ENCODE measurements at places on chromosomes 12 and 14.

GRCh38 chr14:101808894-101809670 is 47.6 kb downstream of the PPP2R5C start:
- no peak for DNase-seq

- no peak for DNase-seq
Observed at GRCh38 chr12:3055704-3056467, 21.3 kb upstream of the TSPAN9 start.

DNA sequence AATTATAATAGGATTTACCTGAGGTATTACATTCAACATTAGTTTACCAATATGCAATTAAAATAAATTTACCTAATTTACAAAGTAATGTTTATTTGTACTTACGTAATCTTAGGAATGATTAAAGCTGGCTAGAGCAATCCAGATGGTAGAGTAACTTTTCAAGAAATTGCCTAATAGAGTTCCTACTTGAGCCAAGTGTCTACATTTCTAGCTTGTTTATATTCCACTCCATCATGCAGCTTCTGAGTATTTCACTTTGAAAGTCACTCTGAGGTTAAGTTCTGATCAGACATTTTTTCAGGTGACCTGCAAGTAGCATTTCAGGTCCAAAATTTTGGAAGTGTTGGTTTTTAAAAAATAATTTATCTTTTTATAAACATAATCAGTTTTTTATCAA is 1080.7 kb downstream of the TRHDE start:
- DNase-seq: no peak

DNA sequence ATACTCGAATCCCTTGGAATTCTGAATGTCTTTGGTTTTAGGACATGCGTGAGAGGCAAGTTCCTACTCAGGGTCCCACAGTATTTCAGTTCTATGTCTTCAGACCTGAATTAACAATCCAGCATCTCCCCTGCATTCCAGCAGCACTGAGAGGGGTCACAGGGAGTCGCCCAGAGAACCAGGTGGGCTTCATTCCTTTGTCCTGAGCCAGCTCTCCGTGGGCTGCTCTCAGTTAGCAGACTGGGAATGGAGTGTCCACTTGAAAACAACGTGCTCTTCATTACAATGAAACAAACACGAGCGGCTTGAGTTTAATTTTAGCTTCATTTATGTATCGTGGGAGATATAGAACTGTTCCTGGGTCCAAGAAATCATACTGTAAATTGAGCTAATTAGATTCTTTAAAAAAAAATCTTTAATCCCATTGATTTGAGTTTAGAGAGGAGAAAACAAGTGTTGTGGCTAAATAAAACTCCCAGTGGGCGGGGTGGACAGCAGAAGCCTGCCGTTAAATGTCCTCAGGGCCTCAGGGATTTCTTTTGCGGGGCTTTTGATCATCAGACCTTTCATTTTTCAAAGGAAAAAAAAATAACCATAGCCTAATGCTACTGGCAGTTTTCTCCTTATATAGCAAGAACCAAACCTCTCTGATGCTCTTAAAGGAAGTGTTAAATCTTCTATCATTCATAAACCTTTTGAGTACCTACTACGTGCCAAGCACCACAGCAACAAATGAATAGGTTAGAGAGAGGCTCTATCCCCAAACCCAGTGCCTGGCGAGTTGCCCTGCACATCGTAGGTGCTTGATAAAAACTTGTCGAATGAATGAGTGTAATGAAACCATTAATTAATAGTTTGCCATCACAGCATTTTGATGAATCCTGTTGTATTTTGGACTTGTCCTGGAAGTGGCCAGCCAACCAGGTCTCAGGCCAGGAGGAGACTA is 140.4 kb downstream of the CHST11 start:
- no peak for DNase-seq

Data from glutamatergic neuron (in vitro differentiated cells).